ENCODE measurements at places on chromosomes 6 and 20.

DNA sequence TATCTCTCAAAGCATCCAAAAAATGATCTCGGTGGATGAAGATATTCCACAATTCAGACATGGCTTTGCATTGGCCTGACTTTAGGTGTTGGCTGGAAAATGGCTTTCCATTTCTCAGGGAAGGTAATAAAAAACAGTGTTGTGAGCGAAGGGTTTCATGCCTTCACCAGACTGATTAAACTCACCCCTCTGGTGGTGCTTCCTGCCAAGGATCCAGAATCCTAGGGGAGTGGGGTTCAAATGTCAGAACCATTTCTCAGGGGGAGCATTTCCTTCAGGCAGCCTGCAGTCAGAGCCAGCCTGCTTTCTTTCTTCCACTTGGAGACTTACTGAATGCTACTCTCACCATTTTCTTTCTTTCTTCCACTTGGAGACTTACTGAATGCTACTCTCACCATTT lies 45.7 kb upstream of the SMIM28 start:
- DNase-seq: no peak
- peaks cover 4% of the 10 kb centered on the region for H3K27me3 ChIP-seq
- no peaks in the 10 kb centered on the region for H3K4me1 ChIP-seq
- no peaks in the 10 kb centered on the region for H3K36me3 ChIP-seq

DNA sequence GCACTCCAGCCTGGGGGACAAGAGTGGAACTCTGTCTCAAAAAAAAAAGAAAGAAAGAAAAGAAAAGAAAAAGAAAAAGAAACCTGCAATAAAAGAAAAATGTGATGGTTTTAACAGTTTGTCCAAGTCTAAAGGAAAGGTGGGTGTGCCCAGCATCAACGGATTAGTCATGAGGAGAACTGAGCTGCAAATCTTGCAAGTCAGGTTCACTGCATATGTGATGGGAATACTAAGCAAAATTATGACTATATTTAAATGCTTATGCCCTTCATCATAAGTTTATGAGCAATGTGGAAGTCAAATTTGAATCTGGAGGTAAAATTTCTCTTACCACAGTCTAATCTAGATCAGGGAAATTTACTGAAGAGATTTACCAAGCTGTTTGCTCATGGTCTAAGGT lies 13.1 kb upstream of the CDK19 start:
- no peaks in the 10 kb centered on the region for H3K4me1 ChIP-seq
- no peaks in the 10 kb centered on the region for H3K36me3 ChIP-seq
- H3K4me3 ChIP-seq: no peak overlapping the region
- DNase-seq: no peak
- no peak overlapping the region for H3K27ac ChIP-seq

- H3K27me3 ChIP-seq: no peaks in the 10 kb centered on the region
- no peak for DNase-seq
- H3K4me1 ChIP-seq: no peaks in the 10 kb centered on the region
- H3K36me3 ChIP-seq: no peaks in the 10 kb centered on the region
Measured at GRCh38 chr6:91731939-91732338, 1145.1 kb upstream of the MAP3K7 start.

DNA sequence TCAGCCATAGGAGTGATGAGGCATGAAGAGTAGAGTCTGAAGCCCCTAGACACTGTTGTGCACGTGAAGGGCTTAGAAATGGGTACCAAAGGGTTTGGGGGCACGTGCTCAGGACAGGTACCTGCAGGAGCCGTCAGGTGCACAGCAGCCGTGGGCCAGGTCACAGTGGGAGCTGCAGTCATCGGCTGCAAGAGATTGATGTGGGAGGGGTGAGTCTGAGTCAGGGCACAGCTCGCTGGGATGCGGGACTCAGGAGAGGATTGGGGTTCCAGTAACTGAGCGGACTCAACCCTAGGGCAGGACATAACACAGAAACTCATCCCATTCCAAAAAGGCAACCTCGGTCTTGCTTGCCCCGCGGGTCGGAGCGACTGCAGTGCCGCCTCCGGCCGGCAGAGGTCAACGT lies 1.1 kb downstream of the DLK2 start:
- H3K27me3 ChIP-seq: peaks cover 4% of the 10 kb centered on the region
- peak; percentile 75 for DNase-seq

DNA sequence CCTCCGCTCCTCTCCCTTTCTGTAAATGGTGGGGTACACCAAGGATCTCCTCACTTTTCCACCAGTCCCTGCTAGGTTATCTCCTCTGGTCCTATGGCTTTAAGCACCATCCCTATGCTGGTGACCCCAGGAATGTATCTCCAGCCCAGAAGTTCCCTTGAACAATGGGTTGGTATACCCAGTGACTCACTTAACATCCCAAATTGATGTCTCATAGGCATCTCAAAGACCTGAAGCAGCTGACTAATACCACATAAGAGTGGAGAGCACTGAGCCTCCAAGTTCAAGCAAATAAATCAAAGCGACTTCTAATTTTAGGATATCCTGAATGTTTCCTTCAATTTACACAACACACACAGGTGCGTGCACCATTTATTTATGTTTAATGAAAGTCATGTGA lies 48.3 kb downstream of the ADGRF1 start:
- no peak for DNase-seq
- no peaks in the 10 kb centered on the region for H3K36me3 ChIP-seq
- no peak overlapping the region for H3K27ac ChIP-seq
- no peaks in the 10 kb centered on the region for H3K4me1 ChIP-seq
- no peak overlapping the region for H3K4me3 ChIP-seq
- H3K27me3 ChIP-seq: peaks cover 38% of the 10 kb centered on the region

DNA sequence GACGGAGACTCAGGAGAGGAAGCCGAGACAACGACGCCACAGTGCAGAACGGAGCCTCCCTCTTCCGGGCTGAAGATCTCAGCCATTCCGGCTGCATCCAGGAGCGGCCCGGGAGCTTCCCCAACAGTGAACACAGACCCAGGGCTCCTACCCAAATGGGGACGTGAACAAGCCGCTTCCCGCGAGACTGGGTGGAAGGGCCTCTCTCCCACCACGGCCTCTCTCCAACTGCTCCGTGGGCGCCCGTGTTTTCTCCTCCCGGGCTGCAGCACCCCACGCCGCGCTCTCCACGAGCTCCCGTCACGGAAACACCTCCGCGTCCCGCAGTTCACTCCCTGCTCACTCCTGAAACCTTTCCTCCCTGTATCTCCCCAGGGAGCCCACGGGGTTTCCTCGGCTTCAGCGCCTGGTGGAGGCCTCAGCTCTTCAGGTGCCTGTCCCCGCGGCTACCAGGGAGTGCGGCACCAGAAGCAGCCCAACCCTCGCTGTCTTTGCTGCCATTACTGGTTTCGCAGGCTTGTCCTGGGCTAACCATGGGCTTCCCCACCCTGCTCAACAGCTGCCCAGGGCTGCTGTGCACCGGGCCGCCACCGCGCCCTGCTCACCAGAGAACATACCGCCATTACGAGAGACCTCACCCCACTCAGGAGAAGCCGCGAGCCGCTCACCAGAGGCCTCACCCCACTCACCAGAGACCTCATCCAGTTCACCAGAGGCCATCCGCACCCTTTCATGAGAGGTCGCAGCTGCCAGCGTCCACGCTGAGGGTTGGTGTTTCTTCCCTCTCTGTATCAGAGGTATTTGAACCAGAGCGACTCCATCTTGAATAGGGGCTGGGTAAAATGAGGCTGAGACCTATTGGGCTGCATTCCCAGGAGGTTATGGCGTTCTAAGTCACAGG lies 922.8 kb downstream of the QKI start:
- no peaks in the 10 kb centered on the region for H3K36me3 ChIP-seq
- no peak overlapping the region for H3K27ac ChIP-seq
- no peak for DNase-seq

Data from activated naive CD4-positive, alpha-beta T cell treated with anti-CD3 and anti-CD28 coated beads for 36 hours (primary cell).